Left renal cortex interstitium (tissue), 4 donors: ENCODE measurements at places on chromosomes 1 and 21. TPM values are rescaled to one million over a fixed set of nuclear protein-coding genes. Genes with fewer than 3 reads are reported as not detected.

DNA sequence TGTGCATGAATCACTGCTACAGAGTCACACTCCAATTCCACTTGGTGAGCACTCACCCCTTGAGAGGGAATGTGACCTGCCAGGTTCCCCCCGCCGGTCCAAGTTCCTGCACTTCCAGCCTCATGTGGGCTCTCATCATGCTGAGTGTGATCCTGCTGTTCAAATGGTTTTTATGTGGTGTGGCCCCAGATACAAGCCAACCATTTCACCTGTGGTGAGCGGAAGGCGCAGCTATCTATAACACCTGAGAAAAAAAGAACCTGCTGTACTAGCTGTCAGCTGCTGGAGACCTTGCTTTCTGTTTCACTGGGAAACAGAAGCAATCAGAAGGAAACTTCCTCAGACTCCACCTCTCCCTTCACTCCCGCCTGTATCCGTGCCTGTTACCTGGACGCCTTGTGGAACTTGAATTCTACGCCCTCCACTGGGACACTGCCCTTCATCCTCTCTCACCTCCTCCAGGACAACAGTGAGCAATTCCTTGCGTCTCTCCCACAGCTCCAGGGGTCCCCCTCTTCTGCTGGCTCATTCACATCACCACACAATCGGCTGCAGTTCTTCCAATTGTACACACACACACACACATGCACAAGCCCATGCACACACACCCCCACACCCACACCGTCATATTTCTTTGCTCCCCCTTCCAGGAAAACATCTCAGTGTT lies 64.4 kb upstream of the RPL11 start:
- DNase-seq = no peak

DNA sequence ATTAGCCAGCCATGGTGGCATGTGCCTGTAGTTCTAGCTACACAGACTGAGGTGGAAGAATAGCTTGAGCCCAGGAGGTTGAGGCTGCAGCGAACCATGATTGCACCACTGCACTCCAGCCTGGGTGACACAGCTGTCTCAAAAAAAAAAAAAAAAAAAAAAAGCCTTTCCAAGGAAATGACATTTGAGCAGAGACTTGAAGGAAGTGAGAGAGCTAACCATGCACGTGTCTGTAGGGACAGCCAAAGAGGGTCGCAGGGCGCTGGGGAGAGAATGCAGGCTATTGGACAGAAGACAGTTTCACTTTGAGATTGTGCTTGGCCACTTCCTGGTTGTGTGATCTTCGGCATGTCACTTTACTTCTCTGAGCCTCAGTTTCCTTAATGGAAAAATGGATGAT lies 6.8 kb downstream of the HCRTR1 start:
- DNase-seq = no peak

DNA sequence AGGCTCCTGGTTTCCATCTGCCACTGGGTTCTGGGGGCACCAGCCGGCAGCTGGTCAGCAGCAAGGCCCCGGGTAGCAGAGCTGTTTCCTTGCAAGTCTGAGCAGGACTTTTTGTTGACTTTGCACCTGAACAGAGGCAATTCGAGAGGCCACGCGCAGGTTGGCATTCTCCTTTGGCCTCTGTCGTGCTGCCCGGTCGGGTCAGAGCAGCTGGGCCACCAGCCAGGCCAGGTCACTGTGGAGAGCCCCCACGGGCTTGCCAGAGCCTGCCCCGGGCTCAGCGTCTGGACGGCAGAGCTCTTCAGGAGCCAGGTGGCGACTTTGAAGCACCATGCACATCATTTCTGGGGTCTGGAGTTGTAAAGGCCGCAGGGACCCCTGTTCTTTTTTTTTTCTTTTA lies 28.4 kb upstream of the TMEM52 start:
- no peak for DNase-seq

- DNase-seq = no peak
Observed at GRCh38 chr1:181817091-181817490, 244.4 kb downstream of the ZNF648 start.

The CA14 gene
- 8.0 TPM for polyA plus RNA-seq

DNA sequence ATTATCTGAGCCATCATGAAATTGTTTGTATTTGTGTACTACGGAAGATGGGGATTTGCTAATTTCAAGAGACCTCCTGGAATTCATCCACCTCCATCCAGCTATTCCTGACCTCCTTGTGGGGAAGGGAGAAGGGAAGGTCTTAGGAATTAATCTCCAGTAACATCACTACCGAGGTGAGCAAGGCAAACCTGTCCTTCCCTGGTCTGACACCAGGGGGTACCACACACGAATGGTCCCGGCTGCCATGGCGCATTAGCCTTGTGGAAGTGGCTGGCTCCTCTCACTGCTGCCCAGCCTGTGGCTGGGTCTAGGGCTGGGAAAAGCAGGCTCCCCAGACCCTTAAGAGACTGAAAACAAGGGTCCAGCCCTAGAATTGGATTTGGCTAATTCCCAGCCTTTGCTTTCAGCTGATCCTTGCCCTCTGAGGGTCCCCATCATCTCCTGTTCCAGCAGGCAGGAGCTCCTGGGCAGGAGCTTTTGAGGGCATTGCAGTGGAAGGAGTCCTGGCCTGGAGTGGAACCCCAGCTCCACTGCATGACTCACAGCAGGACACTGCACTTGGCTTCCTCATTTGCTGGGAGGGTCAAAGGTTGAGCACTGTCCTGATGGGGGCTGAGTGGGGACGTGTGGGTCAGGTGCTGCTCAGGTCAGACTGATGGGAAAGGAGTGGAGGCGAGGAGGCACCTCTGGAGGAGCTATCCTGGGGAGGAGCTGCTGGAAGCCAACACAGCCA lies 34.8 kb downstream of the RIMS3 start:
- no peak for DNase-seq

The SLC30A7 gene
- polyA plus RNA-seq = 22.9 TPM

The SCCPDH gene
- 53.1 TPM for polyA plus RNA-seq

DNA sequence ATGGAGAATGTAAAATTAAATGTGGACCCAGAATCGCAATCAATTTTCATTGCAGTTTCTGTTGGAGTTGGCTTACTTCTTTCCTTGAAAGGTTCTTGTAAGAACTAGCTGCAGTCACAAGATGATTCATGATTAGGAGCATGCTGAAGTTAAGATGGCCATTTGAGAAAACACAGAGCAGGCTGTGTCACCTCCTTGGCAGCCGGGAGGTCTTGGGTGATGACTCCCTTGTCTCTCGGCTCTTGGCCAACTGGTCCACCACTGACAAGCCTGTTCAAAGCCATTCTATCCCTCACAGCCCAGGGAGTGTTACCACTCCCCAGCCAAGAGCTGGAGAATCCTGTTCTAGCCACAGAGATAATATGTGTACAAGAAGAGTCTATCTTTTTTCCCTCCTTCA lies 40.6 kb downstream of the OPTC start:
- DNase-seq = no peak
